Right renal cortex interstitium (tissue), 3 donors: ENCODE measurements at places on chromosomes 3 and 15. TPM values are rescaled to one million over a fixed set of nuclear protein-coding genes. Genes with fewer than 3 reads are reported as not detected.

- DNase-seq, result no peak
These were observed 66.3 kb upstream of the CRTC3 start for GRCh38 chr15:90463381-90463780.

GRCh38 chr15:63849906-63850305, 16.2 kb upstream of the HERC1 start:
- DNase-seq, result no peak

- no peak for DNase-seq
These were observed 248.1 kb upstream of the CHRNA7 start for GRCh38 chr15:31782016-31782783.

- DNase-seq, result no peak
These were observed 36.0 kb upstream of the EOMES start for GRCh38 chr3:27758083-27758482.

ZNF197 gene
- polyA plus RNA-seq, result 31.8 TPM
